Breast epithelium (tissue), 4 donors: ENCODE measurements at places on chromosomes 12 and 14. TPM values are rescaled to one million over a fixed set of nuclear protein-coding genes. Genes with fewer than 3 reads are reported as not detected.

GRCh38 chr14:59566725-59567124 is 9.9 kb downstream of the CCDC175 start:
- no peak for DNase-seq

DNA sequence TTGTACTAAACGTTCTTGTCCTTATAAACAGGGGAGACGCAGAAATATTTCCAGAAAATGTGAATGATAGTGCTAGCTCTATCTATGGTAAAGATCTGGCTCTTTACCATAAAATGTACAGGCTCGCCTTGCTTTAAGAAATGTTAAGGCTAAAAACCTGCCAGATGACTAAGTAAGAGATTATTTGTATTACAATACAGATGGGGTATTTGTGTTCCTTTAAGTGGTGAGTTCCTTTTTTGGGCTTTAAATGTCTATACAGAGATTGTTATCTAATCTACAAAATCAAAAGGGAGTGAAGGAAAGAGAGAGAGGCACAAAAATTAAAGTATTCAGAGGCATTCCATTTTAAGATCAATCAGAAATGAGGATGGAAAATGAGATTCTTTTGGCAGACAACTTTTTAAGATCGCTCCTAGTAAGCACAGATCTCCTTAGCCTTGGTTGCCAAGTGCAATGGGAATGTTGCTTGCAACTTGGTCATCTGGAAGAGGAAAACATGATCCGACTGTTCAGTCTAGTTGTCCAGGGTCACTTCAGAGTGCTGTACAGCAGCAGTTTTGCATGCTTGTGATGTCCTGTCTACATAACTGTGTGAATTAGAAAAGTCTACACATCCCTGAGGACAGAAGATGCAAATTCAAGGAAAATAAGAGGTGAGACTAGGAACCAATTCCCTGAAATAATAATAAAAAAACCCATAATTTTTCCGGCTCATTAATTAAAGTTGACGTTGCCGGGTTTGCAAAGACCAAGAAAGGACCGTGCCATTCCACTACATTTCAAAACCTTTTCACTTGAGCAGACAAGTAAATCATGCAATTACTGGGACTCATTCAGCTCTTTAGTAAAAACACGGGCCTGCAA is 380.8 kb downstream of the EGLN3 start:
- no peak for DNase-seq

- DNase-seq, result no peak
Measured at GRCh38 chr12:24754690-24755638, 193.9 kb downstream of the BCAT1 start.

ACOT6 gene
- not detected for total RNA-seq

GRIN2B gene
- total RNA-seq, result 0.59 TPM

DRAM1 gene
- total RNA-seq, result 32.4 TPM

AKAP3 gene
- 0.33 TPM for total RNA-seq

DNA sequence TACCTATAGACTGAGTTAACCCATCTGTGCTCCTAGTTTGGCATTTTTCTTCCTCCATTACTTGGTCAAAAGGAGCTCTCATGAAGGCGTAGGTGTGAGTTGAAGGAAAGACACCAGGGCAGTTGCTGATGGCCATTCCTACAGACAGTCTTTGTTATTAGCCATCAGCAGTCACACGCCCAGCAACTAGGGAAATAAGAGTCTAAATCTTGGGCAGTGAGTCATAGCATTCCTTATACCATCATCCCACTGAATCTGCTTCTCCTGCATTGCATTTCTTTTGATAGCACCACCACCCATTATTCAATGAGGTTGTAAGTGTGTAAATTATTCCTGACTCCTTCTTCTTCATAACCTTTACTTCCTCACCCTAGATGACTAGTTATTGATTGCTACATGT is 150.9 kb upstream of the IGF1 start:
- no peak for DNase-seq

GRCh38 chr14:26935733-26936132 is 337.9 kb upstream of the NOVA1 start:
- no peak for DNase-seq

DNA sequence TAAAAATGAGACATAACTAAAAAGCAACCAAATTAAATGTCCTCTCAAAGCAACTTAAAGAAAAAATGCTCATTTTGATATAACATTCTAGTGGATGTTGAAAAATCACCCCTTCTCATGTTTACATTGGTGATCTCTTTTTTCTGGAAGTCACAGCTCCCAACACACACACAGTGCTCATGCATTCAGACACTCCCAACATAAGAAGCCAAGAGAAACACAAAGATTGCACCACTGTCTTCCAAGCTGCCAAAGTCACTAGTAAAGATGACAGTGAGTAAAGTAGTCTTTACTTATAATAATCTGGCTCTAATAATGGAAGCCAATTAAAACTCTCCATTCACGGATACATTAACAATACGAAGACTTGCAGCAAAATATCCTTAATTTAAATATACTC is 218.4 kb downstream of the NTF3 start:
- no peak for DNase-seq

DNA sequence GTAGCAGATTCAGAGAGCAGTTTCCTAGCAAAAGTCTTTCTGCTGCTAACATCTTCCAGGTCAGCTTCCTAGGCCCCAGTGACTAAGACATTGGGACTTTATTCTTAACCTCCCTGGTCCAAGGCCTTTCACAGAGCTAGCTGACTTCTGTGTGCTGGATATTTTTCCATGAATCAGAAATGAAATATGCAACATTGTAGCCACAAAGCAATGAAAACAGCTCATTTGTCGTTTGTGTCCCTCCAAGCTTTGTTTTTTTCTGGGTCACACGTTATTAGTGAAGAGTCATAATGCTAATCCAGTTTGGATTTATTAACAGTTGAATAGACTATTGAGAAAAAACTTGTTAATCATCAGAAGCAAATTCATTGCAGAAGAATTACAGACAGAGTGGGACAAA is 82.4 kb downstream of the ARF6 start:
- DNase-seq, result no peak

GRCh38 chr12:115943630-115944391 is 333.7 kb downstream of the MED13L start:
- no peak for DNase-seq

- no peak for DNase-seq
Measured at GRCh38 chr12:66189889-66190288, 875 bp downstream of the IRAK3 start.

GLI1 gene
- 1.2 TPM for total RNA-seq

KRT3 gene
- total RNA-seq, result not detected

CLEC4D gene
- 0.15 TPM for total RNA-seq

DNA sequence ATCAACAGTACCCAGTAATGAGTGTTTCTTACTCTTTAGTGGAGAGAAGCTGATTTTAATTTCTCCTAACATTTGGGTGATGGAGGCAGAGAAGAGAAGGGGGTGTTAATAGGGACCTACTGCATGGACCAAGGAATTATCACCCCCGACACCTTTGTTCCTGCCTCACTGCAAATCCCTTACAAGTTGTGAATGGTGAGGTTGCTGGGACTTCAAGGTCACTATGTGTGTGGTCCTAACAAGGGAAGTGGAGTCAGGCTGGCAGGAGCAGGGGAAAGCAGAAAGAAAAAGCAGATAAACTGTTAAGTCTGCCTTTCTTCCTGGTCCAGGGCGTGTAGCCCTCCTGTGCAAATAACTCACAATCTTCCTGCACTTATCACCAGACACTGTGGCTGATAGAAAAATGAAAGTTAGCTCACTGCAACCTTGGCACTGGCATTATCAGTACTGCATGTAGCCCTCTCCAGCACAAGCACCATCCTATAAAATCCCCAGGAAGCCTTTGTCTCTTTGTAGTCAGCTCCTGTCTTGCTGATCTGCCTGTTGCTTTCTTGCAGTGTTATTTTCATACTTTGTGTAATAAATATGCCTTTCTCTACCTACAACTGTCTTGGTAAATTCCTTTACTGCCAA is 112.3 kb upstream of the DNM1L start:
- no peak for DNase-seq

DNA sequence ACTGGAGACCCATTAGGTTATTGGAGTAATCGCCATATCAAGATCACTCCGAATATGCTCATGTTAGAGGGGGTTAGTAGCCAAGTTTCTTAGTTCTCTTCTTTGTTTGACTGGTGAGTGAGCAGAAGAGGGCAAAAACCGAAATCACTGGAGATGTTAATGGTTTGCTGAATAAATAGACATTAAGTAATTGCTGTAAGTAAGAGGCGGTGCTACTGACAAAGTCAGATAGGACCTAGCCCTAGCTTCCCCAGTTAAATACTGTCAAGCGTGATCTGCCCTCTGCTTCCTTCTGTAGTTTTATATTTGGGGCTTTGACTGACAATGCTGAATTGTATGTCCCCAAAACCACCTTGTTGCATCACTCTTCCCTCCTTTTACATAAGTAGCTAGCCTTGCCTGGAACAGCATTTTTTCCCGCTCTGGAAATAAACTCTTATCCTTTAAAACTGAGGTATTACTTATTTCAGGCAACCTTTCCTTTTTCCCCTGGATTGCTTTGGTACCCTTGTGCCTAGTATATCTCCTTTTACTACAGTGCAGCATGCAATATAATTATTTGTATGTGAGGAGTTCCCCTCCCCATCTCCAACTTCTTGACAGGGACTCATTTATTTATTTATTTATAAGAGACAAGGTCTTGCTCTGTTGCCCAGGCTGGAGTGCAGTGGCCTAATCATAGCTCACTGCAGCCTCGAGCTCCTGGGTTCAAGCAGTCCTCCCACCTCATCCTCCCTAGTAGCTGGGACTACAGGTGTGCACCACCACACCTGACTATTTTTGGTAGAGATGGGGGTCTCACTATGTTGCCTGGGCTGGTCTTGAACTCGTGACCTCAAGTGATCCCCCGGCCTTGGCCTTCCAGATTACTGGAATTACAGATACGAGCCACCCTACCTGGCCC is 1.4 kb downstream of the SNRPF start:
- no peak for DNase-seq

DNA sequence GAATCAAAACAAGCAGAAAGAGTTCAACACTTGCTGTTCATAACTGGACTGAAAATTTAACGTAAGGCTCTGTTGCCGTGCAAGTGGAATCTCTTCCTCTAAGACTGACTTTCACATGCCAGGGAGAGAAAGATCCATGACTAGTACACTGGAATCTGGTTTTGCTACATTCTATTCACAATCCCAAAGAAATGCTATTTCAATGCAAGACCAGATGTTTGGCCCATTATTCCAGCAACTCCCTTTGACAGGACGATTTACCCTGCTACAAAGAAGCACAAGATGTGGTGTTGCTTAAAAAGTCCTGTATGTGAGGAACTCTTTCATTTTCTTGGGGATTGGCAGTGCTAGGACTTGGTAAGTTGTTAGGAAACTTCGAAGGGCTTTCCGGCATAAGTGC is 17.4 kb downstream of the RFC5 start:
- DNase-seq, result no peak

DNA sequence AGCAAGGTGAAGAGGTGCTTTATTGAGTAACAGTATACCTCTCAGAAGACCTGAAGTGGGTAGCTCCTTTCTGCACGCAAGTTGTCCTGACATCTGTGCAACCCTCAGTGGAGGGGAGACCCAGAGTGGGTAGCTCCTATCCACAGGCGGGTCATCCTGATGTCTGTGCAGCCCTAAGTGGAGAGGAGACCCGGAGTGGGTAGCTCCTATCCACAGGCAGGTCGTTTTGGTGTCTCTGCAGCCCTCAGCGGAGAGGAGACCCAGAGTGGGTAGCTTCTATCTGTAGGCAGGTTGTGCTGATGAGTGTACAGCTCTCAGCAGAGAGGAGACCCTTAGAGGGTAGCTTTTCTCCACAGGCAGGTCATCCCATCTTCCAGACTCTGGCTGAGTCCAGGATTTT is 45.1 kb upstream of the PRPF39 start:
- no peak for DNase-seq

PPP1R12A gene
- total RNA-seq, result 64.8 TPM

DNA sequence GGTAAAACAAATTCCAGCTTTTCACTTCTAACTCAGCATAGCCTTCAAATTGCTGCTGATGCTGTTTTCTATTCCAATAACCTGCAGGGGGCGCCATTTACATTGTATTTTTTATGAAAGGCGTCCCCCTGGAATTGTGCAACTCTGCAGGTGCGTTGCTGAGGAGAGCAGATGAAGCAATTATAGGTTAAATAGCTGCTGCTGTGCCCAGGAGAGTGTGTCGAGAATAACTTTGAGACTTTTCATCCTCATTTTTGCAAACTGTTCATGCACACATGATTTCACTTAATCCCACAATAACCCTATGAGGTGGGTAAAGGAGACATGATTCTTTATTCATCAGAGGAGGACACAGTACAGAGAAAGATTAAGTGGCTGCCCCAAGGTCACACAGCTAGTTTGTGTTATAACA is 75.7 kb downstream of the MYRFL start:
- DNase-seq, result peak; percentile 58

DNA sequence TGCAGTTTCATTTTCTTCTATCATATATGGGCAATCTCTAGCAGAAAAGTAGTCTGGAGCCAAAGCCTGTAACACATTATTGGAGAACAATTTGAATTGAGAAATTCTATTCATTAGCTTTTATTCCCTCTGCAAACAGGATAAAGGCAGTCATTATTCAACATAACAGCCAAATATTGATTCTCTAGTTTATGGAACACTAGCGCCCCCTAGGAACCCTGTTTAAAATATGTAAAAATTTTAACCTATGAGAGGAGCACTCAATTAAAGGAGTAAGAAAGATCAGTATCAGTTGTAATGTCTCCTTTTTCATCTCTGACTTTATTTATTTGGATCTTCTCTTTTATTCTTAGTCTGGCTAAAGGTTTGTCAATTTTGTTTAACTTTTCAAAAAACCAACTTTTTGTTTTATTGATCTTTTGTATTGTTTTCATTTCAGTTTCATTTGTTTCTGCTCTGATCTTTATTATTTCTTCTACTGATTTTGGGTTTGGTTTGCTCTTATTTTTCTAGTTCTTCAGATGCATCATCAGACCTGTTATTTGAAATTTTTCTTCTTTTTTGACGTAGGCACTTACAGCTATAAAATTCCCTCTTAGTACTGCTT is 4.8 kb upstream of the LMNTD1 start:
- DNase-seq, result no peak

DNA sequence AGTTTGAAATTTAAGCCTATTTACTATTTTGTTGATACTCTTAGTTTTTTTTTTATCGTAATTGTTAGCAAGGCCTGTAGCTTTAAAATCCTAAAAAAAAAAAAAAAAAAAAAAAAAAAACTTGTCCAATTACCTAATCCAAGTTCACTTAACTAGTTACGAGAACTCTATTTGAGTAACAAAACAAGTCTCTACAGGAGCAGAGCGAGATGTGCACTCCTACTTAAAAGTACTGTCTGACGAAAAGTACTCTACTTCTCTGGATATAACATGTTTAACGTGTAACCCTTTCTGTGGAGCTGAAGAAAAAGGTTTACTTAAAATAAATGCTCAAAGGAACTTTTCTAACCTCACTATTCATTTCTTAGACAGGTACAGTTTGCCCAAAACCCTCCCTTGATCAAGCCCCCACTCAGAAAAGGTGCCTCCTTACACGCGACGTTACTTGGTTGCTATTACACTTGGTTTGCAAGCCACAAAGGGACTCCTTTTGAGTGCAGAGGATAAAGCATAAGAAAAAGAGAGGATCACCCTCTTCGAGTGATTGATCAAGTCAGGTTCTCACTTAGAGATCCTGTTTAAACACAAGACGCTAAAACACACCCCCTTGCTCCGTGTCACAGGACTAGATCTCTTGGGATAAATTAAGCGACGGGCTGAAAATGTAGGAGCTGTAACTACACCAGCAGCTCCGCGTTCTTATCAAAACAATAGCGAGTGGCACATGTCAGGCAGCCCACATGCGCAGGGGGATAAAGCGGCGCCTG is 2.2 kb downstream of the BAZ1A start:
- DNase-seq, result no peak

CLEC2A gene
- not detected for total RNA-seq

GRCh38 chr14:95386536-95387095 is 66.9 kb upstream of the CLMN start:
- no peak for DNase-seq
